ENCODE measurements at places on chromosomes 11 and 22.
A peak's percentile ranks its signal among the peaks of the same experiment; 100 is the strongest.

GRCh38 chr11:61826930-61827570 lies 1.1 kb upstream of the FADS2 start:
- DNase-seq: no peak

GRCh38 chr11:20374741-20375300 lies 11.3 kb downstream of the HTATIP2 start:
- DNase-seq: no peak

- DNase-seq: no peak
Observed at GRCh38 chr11:28303477-28304191, 195.4 kb downstream of the METTL15 start.

DNA sequence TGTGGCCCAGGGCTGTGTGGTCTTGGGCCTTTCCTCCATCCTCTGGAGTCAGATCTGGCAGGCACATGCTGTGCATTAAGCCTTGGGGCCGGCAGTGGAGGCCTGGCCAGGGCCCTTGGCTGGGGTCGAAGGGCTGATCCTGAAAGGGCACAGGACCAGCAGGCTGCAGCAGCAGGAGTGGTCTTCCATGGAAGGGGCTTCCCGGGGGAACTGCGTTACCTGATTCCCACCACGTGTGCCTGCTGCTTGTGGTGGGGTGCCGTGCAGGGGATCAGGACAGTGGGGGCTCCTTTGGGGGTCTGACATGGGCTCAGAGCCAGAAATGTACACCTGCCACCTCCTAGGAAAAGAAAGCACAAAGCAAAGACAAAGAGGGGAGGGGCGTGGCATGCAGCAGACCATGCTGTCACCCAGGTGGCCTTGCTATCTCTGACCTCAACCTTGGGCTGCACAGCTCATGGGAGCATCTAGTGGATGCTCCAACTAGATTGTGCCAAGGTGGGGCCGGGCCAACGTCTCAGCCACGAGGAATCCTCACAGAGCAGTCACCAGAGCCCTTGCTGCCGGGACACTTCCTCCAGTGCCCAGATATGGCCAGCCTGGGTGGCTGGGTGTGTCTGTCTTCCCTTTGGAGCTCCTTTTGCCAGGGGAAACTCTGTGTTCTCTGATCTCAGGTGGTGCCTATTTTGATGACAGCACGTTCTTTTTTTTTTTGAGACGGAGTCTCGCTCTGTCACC lies 17.9 kb upstream of the YPEL1 start:
- no peak for DNase-seq

DNA sequence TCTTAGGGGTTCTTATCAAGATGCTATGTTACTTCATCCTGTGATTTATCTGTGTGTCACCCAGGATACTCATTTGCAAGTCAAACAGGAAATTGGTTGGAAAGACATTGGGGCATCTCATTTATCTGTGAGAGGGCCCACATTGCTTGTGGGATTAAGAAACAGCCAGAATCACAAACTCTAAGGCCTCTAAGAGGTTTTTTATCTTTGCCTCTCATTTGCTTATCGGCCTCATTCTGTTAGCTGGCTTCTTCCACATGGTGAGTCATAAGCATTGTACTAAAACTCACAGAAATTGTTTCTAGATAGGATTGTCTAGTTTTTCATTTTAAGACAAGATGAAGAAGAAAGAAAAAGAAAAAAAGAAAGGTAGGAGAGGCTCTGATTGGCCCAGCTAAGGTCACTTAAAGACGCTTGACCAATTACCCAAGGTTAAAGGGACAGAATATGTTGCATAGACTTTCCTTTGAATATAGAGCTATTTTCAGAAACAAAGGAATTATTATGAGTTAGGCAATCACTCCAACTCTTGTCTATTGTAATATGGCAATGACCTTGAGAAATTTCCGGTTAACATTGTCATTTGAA lies 121.9 kb downstream of the ARHGAP42 start:
- no peak for DNase-seq

GRCh38 chr11:8192016-8192895 lies 23.4 kb upstream of the RIC3 start:
- DNase-seq: peak; percentile 41

All from HCT116 (cell line).